ENCODE measurements at places on chromosomes 5 and 9.

DNA sequence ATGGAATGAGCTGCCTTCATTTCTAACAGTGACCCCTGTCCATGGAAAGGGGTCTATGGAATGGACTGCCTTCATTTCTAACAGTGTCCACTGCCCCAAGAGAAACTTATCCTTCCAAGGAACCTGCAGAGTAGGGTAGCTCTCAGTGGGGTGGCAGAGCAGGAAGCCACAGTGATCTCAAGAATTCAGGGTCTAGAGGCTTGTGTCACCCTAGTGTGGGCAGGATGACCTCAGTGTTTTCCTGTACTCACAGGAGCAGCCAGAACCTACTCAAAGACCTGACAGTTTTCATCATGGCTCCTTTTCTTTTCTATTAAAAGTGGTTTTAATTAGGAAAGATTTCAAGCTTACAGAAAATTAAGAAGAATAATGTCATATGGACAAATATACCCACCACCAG is 27.5 kb downstream of the SEC61B start:
- DNase-seq: no peak

DNA sequence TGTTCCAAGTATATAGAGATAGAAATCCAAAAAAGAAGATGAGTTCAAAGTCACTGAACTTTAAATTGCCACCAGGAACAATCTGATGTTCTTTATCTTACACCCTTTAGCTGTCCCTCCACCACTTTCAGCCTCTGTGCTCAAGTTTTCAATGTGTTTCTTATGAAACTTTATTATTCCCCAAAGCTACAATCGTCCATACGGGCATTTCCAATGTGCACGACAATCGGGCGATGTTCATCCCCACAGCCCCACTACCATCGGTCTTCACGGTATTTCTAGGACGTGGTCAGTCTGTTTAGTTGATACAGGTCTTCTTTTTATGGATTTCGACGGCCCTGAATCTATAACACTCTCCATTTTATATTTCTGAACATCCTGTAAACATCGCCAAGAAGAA is 238.7 kb upstream of the DAP start:
- no peak for DNase-seq

DNA sequence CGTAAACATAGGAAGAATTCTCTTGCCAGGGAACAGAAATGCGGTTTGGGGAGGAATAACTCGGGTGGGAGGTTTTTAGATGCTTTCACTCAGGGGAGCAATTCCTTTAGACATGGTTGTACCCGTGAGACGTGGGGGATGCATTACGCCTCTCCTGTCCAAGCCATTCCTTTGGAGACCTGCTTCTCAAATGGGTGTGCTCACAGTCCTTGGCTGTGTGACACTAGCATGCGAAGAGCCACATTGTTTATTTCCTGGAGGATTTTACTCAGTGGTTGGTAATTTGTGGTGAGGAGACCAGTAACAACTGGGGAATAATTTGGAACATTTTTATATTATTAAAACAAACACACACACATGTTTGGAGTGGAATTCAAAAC is 18.5 kb downstream of the COL15A1 start:
- DNase-seq: no peak

GRCh38 chr9:16223074-16223871 is 647.2 kb downstream of the BNC2 start:
- DNase-seq: no peak

- no peak for DNase-seq
Measured at GRCh38 chr9:131976157-131977108, 103.2 kb downstream of the MED27 start.

DNA sequence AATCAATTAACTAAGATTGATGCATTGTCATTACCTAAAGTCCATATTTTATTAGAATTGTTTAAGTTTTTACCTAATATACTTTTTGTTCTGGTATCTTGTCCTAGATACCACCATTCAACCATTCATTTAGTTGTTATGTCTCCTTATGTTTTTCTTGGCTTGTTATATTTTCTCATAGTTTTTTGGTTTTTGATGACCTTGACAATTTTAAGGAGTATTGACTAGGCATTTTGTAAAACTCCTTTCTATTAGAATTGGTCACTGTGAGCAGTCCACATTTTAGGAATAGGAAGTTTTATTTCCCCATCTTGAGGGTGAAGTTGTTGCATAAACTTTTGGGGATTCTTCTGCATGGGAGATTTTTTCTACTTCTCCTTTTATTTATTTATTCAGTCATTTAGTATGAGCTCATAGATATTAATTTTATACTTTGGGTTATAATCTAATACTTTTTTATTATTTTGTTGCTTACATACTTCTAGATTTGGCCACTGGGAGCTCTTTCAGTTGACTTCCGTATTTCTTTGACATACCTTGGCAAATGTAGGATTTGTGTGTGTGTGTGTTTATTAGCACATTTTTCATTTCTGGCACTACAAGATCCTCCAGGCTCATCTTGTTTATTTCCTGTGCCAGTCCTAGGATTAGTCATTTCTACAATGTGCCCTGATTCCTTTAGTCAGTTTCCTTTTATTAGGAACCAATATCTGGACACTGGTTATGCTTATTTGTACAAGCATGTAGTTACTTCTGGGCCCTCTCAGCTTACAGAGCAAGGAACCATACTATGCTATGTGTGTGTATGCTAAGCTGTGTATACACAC is 134.9 kb upstream of the CDKN2B start:
- no peak for DNase-seq

DNA sequence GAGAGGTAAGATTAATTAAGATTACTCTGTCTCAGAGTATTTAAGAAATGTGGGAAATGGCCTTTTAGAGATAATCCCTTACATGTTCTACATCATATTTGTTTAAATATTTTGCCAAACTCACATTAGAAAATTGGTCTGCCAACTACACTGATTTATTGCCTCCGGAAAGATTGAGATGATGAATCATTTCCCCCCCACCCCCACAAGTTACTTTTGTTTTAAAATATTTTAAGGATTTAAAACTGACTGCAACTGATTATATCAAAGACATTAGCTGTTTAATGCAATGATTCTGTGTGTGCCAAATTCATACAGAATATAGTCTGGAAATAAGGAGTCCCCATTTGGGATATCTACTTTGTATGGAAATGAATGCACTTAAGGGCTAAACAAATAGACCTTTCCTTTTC is 674.4 kb downstream of the PRR16 start:
- DNase-seq: no peak

DNA sequence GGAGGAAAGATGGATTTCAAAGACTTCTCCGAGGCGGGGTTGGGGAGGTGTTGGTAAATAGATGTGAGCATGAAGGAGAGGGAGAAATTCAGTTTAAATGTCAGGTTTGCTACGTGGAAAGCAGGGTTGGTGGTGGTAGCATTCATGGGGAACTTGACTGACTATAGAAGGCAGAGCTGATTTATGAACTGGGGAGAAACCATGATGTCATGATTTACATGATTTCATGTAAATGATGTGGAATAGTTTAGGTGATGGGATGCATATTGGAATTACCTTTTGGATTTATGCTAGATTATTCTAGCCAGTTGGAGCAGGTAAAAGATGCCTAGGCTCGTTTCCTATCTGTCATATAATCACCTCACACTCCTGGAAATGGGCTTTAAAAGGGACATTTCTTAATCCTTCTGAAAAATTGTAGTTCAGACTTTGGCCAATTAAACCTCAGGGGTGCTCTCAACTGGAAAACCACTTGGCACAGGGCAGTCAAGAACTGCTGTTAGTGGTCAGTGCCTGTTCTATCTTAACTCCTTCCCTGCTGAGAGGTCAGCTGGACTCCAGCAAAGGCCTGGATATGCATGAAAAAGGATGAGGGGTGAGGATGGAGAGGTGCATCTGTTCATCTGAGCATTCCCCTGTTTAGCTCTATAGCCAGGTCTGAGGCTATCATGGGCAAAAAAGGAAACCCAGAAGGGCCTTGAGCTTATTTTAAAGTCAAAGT is 50.1 kb upstream of the BASP1 start:
- no peak for DNase-seq

- no peak for DNase-seq
Measured at GRCh38 chr9:90607701-90608516, 34.7 kb downstream of the DIRAS2 start.

- DNase-seq: peak; percentile 27
Measured at GRCh38 chr5:6744841-6745705, 31.8 kb downstream of the TENT4A start.

DNA sequence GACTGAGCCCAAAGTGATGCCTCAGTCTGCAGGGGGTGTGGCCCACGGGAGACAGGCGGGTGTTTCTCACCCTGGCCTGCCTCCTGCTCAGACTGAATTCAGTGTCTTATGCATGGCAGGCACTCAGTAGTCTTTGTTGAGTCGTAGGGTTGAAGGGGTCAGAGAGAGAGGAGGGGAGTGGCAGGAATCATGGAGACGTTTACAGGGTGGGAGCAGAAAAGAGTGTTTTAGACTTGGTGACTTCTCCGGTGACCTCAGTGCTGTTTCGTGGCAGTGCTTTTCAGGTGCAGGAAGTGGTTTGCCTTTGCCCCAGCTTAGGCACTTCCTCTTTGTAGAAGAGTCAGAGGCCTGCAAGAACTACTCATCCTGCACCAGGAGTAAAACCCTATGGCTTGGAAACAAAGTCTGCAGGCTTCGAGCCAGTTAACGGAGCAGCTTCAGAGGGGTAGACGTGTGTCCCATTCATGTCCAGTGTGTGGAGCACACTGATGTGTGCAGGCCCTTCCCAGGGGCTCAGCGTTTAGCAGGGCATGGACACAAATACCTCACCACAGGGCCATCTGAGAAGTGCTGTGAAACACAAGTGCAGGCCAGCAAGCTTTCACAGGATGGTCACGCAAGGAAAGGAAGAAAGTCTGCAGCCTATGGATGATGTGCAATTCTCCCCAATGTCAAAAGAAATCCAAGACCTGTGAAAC is 24.5 kb upstream of the SEMA4D start:
- no peak for DNase-seq

- no peak for DNase-seq
Measured at GRCh38 chr9:16689351-16689938, 181.0 kb downstream of the BNC2 start.

DNA sequence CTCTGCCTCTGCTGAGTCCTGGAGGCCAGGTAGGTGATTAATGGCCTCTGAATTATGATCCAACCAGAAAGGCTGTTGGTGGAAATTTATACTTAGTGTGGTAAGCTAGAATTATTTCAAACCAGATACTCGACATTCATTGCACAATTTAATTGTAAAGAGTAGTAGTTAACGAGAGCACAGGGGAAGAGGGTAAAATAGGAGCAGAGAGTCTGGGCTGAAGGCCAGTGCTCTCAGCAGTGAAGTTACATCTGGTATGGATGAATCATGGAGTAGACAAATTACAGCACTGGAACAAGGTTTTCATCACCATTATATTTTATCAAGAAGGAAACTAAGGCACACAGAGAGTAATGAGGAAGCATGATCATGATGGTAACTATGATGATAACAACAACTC is 92.5 kb downstream of the TLR4 start:
- no peak for DNase-seq

- DNase-seq: no peak
Measured at GRCh38 chr5:179873588-179874110, 15.0 kb upstream of the MRNIP start.

GRCh38 chr9:127770583-127770904 is 7.9 kb downstream of the SH2D3C start:
- DNase-seq: no peak

- no peak for DNase-seq
Measured at GRCh38 chr5:68071736-68072135, 143.8 kb upstream of the PIK3R1 start.

DNA sequence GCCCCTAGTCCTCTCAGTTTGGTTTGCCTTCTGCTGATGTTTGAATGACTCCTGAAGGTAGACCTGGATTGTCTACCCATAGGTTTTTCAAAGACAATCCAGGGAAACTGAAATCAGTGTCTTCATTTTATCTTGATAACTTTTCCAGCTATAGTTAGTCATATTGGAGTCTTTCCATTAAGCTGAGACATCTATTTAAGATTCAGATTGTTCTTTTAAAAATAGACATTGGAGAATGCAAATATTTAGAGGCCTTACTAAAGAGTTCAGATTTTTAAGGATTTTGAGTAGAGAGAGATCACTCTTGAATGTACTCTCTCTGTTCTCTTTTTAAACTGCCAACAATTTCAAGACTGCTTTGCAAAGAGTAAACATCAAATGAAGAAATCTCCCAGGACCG is 69.1 kb downstream of the GDNF start:
- no peak for DNase-seq

GRCh38 chr5:57658018-57658417 is 175.4 kb upstream of the ACTBL2 start:
- no peak for DNase-seq

DNA sequence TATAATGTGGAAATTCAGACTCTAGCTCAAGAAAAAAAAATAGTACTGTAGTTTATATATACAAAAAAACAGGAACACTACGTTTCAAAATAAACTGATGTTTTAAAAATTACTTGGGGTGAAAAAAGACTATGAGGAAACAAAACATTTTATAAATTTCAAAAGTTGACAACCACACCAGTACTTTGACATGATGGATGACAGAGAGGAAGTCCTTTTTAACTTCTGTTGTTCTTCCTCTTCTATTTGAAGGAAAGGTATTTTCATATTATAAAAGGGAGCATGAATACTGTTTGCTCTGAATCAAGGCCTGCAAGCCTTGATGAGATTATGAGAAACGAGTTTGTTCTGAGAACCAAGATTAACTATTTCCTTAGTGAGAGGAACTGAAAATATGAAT is 456.9 kb downstream of the TAF11L14 start:
- no peak for DNase-seq

DNA sequence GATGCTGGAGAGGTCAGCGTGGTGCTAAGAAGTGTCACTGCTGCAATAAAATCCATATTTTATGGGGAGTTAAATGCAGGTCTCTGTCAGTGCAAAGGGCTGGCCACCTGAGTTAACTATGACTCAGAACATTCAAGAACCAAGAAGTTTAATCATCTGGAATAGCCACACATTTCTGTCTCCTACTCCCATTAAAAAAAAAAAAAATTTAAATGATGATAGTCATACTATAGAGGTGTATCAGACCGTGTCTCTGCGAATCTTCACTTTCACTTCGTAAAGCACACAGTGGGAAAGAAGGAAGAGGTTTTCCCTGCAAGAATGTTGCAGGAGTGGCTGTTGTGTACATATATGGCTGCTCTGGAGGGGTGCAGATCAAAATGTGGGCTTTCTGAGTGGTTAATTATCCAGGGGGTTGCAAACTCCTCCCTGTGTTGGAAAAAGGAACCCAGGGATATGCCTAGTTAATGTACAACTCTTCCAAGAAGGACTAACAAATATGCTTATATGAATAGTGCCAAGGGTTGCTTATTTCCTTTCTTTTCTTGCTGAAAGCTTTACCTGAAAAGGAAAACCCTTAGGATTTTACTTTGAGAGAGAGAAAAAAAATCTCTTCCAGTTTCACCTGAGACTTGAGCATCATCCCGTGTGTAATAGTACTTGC is 1.5 kb downstream of the CDH6 start:
- no peak for DNase-seq

DNA sequence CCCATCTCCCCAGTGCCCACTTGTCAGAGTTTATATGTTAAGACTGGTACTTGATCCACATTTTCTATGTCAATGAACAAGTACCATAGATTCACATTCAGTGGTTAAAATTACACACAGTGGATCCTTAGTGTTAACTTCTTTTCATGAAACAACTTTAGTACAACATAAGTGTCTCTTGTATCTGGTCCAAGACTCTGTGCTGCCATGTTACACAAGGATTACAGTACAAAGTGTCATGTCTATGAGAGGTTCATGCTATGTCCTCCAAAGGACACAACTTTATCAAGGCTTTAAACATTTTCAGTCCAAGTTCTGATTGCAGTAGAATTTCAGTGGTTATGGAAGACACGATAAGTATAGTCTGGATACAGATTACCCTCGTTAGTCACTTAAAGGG is 13.3 kb upstream of the VLDLR start:
- DNase-seq: no peak
